ENCODE measurements at places on chromosomes 2 and 18. TPM values are rescaled to one million over a fixed set of nuclear protein-coding genes. Genes with fewer than 3 reads are reported as not detected.

RRM2 gene
- 1.6 TPM for total RNA-seq

SP5 gene
- 1.8 TPM for total RNA-seq

PSMA8 gene
- total RNA-seq: not detected

GULP1 gene
- total RNA-seq: 9.3 TPM

LOXHD1 gene
- 0.10 TPM for total RNA-seq

C1D gene
- 25.1 TPM for total RNA-seq

PAX8 gene
- total RNA-seq: 3.6 TPM

PID1 gene
- 10.9 TPM for total RNA-seq

GALM gene
- 2.8 TPM for total RNA-seq

ANKRD23 gene
- 1.4 TPM for total RNA-seq

VIL1 gene
- total RNA-seq: 0.63 TPM

STPG4 gene
- total RNA-seq: 0.50 TPM

DSG4 gene
- total RNA-seq: not detected

NEU4 gene
- 0.26 TPM for total RNA-seq

HOXD12 gene
- not detected for total RNA-seq

ATRAID gene
- 252 TPM for total RNA-seq

MSTN gene
- 0.73 TPM for total RNA-seq

AOX1 gene
- total RNA-seq: 0.16 TPM

B3GNT2 gene
- total RNA-seq: 4.0 TPM

COL5A2 gene
- total RNA-seq: 362 TPM

FIGN gene
- 14.8 TPM for total RNA-seq

TUBA4B gene
- 0.28 TPM for total RNA-seq

WDSUB1 gene
- 9.7 TPM for total RNA-seq

PAIP2B gene
- total RNA-seq: 2.0 TPM

STK17B gene
- 23.3 TPM for total RNA-seq

MARCHF4 gene
- total RNA-seq: 1.1 TPM

CFC1 gene
- 1.7 TPM for total RNA-seq

PEX13 gene
- 30.9 TPM for total RNA-seq

ACMSD gene
- 0.44 TPM for total RNA-seq

SERPINB4 gene
- not detected for total RNA-seq

UGT1A4 gene
- total RNA-seq: 0.21 TPM

LPIN1 gene
- 13.4 TPM for total RNA-seq

SLC14A1 gene
- 0.85 TPM for total RNA-seq

LRP1B gene
- 4.5 TPM for total RNA-seq

ANKRD62 gene
- 0.21 TPM for total RNA-seq

GLI2 gene
- 1.6 TPM for total RNA-seq

SULT1C4 gene
- 1.6 TPM for total RNA-seq

TEX44 gene
- total RNA-seq: 0.17 TPM

ALPG gene
- 0.25 TPM for total RNA-seq

CAPN10 gene
- total RNA-seq: 17.4 TPM

TDRD15 gene
- total RNA-seq: not detected

GREB1L gene
- total RNA-seq: 19.3 TPM

ZFP36L2 gene
- 36.4 TPM for total RNA-seq

CYS1 gene
- total RNA-seq: 0.50 TPM

ST6GAL2 gene
- total RNA-seq: 0.39 TPM

NLRC4 gene
- total RNA-seq: 1.1 TPM

TMEM198 gene
- total RNA-seq: 17.5 TPM

SNED1 gene
- 1.4 TPM for total RNA-seq

ASB18 gene
- total RNA-seq: 0.38 TPM

CSRNP3 gene
- 55.8 TPM for total RNA-seq

POMC gene
- 0.66 TPM for total RNA-seq

KIF1A gene
- total RNA-seq: 14.8 TPM

FOXD4L1 gene
- total RNA-seq: 0.29 TPM

MOGAT1 gene
- not detected for total RNA-seq

THSD7B gene
- 0.36 TPM for total RNA-seq

FABP1 gene
- total RNA-seq: not detected

Data from motor neuron (in vitro differentiated cells).